ENCODE measurements at places on chromosomes 1 and 21.

DNA sequence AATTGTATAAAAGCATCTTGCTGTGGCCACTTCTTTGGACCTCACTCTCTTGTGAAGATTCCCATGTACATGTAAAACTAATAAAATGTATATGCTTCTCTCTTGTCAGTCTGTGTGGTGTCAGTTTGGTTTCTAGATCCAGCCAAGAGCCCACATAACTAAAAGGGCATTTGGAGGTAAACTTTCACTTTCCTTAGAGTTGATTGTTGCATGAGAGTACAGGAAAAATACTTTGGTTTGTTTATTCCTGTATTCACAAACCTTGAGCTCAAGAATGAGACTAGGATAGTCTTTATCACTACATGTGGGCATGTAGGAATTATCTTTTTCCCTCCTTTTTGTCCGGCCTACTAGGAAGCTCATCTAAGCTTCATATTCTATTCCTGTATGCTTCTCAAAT, 50.9 kb downstream of the KCTD3 start:
- no peak for DNase-seq

DNA sequence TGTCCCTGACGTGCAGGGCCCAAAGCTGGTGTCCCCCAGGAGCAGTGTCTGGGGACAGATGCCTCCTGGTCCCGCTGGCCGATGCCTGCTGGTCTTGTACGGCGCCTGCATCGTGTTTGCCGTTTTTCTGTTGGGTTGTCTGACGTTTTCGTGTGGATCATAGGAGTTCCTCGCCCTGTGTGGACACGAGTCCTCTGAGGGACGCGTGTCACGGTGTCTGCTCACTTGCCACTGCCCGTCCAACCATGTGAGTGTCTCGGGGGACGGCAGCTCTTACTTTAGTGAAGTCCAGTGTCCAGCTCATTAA, 7.4 kb downstream of the MIB2 start:
- no peak for DNase-seq

GRCh38 chr1:91850708-91851107, 35.2 kb downstream of the TGFBR3 start:
- no peak for DNase-seq

GRCh38 chr1:232319072-232319471, 310.9 kb downstream of the SIPA1L2 start:
- no peak for DNase-seq

GRCh38 chr21:32459972-32460371, 47.5 kb downstream of the EVA1C start:
- DNase-seq: no peak

DNA sequence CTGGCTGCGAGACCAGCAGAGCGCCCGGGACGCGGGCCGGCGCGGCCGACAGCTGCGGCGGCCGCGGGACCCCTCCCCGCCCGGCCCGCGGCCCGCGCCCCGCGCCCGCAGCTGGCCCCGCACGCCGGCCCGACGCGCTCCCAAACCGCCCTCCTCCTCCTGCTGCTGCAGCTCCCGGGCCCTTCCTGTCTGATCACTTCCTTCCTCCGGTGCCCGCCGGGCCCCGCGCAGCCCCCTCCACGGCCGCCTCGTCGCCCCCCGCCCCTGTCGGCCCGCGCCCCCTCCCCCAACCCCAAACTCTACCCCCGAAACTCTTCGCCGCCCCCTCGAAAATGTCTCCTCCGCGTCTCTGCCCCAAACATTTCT, 594 bp downstream of the LUZP1 start:
- DNase-seq: no peak

DNA sequence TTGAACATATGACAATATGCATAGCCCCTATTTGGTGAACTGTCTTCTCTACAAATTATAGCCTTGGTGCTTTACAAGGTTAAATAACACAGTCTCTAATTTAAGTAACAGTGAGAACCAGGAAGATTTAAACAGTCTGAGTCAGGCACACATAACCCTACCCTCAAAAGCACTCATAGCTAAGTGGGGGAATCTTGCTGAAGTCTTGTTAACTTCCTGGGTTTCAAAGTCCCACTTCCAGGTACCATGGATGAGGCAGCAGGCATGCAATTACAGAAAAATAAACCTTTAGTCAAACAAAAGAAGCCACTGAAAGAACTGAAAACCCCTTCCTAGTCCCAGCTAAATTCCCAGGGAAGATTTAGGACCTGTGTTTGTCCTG, 147.6 kb downstream of the PBX1 start:
- no peak for DNase-seq

DNA sequence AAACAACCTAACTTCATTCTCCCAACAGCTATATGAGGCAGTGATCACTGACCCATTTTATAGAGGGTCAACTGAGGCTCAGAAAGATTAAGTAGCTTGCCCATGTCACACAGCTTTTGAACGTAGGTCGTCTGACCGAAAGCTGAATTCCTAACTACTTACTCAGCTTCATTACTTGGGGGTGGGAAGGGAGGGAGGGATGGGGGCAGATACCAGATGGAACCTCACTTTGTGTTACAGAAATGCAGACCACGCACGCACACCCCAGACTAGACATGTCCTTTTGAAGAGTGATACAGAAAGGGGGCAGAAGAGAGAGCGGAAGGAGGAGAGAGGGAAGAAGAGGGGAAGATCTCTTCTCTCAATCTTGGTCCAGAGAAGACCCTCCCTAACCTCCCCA, 2.3 kb downstream of the ADGRB2 start:
- DNase-seq: no peak

DNA sequence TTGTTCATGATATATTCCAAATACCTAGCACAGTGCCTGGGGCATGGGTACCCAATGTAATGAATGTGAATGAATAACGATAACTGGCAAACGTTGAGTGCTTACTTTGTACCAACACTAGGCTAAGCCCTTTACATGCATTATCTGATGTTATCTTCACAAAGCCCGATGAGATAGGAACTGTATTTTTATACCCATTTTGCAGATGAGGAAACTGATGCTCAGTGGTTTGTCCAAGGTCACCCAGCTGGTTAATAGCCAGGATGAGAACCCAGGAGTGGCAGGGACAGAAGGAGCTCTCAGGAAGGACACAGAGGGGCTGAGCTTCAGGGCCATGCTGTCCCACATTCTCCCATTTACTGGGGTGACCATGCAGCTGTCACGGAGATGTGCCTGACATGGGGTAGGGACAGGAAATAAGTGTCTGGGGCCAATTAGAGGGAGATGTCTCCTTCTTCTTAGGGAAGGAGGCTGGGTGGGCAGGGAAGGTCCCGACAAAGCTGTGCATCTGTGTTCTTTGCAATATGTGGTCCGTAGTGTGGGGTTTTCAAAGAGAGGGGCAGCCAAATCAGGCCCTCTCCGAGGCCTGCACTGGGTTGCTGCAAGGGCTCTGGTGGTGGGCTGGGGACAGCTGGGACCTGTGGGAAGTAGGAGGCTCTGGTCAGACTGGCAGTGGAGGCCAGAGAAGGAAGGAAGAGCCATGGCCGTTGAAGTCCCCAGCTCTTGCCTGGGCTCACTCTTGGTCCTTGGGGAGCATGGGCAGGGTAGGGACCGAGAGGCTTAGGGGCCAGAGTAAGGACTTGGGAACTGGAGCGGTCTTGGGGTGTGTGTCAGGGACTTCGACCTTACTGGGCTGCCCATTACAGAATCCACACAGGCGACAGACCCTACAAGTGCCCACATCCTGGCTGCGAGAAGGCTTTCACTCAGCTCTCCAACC, 26.6 kb downstream of the A3GALT2 start:
- no peak for DNase-seq

DNA sequence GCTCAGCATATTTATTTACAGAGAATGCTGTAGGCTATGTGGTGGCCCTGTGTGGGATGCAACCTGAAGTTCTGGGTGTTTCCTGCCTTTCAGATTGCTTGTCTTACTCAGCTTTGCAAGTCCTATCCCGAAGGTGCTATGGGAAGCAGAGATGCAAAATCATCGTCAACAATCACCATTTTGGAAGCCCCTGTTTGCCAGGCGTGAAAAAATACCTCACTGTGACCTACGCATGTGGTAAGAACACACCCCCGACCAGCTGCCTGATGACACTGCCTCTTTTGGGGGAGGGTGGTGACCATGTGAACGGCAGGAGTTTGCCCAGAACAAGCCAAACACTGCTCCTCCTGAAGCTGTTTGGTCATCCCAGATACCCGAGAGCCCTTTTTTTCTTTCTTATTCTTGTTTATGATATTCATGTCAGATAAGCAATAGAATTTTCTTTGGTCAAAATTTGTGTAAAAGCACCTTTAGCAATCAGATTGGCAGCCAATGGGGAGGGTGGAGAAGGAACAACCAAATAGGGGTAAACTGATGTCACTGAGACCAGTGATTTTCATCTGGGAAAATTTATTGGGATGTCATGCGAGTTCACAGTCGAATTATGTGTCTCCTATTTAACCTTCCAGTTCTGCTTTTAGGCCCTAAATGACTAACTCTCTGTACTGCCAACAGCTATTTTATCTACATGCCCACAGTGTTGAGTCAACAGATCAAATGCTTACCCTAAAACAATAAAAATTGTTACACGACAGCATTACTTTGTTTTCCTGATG, 82.6 kb downstream of the EVA1C start:
- DNase-seq: no peak

GRCh38 chr1:182430263-182431068, 19.5 kb upstream of the RGSL1 start:
- no peak for DNase-seq
